Activated CD8-positive, alpha-beta memory T cell treated with anti-CD3 and anti-CD28 coated beads for 1 hour (primary cell): ENCODE measurements at places on chromosomes 16 and 17.

GRCh38 chr16:27346819-27347218 is 33.0 kb downstream of the IL4R start:
- no peak for DNase-seq

GRCh38 chr16:50093607-50094539 is 28.1 kb downstream of the HEATR3 start:
- DNase-seq: no peak

GRCh38 chr17:64978138-64978537 is 58.9 kb upstream of the LRRC37A3 start:
- DNase-seq: no peak

DNA sequence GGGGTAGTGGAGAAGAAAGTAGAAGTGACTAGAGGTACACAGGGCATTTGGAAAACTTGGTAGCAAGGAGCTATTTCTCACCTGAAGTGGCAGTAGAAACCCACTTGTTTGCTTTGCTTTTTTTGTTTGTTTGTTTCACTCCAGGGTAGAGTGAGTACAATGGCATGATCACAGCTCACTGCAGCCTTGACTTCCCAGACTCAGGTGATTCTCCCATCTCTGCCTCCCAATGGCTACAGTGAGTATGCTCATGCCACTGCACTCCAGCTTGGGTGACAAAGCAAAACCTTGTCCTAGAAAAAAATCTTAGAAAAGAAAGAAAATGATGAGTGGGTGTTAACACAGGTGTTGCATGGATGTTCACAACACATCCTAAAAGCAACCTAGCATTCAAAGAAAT is 40.4 kb downstream of the SCNN1G start:
- no peak for DNase-seq

- DNase-seq: no peak
Observed at GRCh38 chr17:70028978-70029767, 45.9 kb upstream of the KCNJ16 start.

DNA sequence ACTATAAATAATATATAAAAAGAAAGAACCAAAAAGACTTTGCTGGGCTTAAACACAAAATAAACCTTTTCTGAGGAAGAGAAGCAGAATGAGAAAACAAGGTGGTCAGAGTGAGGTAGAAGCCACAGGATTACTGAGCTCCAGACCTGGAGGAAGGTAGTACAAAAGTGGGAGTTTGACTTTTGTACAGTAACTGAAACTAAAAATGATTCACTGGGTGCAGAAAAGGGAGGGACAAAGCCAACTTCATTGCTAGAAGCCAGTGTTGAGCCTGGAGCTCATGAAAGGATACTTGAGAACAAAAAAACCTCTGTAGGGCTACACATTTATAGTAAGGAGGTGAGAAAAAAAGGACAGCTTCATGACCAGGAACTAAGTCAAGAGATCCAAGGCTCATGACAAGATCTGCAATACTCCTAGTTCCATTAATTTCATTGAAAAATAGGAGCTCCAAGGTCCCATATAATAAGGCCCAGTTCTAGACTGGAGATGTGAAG is 45.5 kb downstream of the PKD1L3 start:
- DNase-seq: no peak

GRCh38 chr17:17994271-17995069 is 21.8 kb downstream of the DRC3 start:
- DNase-seq: no peak

DNA sequence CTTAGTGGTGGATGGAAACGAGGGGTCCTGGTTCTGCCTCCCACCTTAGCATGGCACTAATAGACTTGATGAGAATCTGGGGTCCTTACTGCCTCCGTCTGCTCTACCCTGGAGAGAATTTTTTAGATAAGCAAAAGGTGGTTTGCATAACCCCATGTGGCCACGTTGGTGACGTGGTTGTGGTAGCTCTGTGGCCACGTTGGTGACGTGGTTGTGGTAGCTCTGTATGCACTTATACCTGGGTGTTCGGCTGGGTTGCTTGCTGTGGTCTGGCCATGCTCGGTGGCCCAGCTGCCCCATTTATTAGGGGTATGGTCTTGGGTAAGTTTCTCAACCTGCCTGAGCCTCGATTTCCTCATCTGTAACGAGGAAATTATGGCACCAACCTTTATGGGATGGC is 13.0 kb downstream of the SPIRE2 start:
- DNase-seq: peak; percentile 42

DNA sequence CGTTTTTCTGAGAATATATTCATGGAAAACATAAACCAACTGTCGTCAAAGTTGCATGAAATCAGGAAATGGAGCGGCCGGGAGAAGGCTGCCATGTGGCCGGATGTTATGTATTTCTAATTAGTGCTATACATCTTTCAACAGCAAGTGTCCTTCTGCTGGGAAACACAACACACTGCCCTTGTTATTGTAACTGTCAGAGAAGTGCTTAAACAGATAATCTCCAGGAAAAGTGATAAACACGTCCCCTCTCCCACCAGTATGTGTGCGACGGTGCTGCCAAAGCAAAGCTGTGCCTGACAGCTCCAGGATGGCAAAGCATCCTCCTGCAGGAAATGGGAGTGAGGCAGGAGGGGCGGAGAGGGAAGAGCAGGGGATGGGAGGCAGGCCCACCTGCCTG is 111.8 kb downstream of the SMG6 start:
- DNase-seq: no peak

- no peak for DNase-seq
Observed at GRCh38 chr16:88569614-88569984, 604 bp upstream of the ZC3H18 start.

DNA sequence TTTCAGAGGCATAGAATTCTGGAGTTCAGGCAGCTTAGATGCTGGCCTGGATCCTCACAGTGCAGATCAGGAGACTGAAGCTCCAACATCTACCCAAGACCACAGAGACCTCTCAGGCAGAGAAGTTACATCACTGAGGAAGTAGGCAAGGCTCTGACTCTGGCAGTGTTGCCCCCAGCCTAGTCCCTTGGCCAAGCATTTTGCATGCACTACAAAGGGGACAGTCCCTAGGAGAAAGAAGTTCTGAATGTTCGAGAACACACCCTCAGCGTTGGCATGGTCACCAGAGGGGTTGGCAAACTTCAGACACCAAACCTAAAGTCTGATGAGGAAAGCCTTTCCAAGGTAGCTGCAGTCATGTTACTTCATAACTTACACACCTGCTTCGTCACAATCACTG is 2.5 kb downstream of the RANBP10 start:
- no peak for DNase-seq

- no peak for DNase-seq
Observed at GRCh38 chr17:78272914-78273258, 41.5 kb downstream of the TMEM235 start.

- no peak for DNase-seq
Observed at GRCh38 chr17:80110927-80111701, 9.7 kb downstream of the GAA start.

DNA sequence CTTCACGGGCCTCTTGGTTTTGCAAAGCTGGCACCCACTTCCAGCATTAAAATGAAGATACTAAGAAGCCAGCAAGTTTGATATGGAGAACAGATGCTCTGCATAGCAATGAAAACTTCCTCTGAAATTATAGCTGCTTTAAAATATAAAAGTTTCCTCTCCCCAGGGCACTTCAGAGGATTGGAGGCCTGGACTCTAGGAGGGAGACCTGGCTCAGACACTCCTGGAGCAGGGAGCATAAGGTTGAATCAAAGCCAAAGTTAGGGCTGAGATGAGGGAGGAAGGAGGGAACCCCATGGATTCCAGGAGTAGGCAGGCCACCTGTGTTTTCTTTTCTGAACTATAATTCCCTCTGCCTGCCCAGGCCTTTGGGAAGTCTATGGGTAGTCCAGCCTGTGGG is 176.0 kb upstream of the RPL38 start:
- no peak for DNase-seq

- DNase-seq: no peak
Observed at GRCh38 chr17:13230350-13231264, 212.8 kb upstream of the ELAC2 start.

DNA sequence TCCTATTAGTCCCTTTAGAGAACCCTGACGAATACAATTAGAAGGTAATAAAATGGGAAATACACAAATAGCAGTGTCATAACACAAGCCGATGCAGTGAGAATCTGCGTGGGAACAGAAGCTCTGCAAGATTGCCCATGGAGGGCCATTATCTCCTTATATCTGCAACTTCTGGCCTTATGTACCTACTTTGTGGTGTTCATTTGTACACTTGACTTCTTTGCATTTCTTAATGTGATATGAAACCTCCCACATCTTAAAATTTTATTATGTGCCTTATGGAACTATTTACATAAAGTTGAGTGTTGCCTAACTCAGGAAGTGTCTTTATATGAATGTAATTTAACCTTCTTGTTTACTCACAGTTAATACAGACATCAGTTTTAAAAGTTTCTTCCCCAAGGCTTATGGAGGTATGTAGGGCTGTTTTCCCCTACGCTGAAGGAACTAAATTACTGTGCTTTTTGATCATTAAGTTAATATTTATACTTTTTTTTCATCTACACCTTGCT is 10.1 kb upstream of the TANC2 start:
- DNase-seq: no peak

DNA sequence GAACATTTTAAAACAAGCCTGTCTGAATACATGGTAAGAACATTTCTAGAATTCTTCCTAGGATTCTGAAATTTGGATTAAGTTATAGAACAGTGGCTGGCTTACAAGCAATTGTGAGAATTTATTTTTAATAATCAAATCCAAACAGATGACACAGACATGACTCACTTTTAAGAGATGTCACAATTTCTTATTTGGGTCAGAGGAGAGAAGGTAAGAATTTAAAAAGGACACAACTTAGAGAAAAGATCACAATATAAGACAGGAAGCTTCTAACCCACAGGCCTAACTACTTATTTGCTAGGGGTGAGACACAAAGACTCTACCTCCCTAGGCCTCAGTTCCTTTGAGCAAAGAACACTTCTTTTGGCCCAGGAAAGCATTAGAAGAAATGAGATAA is 32.7 kb downstream of the ZZEF1 start:
- DNase-seq: no peak

- no peak for DNase-seq
Observed at GRCh38 chr16:67459066-67459860, 21.7 kb downstream of the ATP6V0D1 start.

DNA sequence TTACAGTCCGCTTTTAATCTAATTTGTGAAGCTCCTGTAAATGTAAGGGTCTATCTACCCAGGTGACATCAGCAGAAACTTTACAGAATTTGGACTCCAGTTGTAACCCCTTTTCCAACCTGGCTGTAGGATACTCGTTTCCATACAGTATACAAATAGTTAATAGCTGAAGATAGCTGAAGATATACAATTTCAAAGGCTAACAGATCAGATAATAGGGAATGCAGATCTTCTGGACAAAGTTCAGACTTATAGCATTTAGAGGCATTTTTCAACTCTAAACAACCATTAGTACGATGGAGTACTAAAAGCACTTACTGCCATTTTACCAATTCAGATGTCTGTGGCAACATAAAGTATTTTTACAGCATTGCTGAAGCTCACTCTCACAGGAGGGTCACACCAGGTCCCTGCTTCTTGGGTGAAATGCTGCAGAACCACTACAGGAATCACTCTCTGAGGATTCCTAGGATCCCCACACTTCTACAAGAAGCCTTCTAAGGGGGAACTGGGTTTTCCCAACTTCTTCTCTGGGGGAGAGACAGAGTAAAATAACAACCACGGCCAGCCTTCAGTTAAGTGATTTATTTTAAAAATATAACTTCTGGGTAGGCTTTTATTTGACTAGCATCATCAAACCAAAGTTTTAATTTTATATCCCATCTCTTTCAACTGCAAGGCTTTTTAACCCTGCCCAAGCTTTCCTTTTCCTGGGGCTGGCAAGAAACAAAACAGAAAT is 2.9 kb downstream of the VEZF1 start:
- DNase-seq: no peak

DNA sequence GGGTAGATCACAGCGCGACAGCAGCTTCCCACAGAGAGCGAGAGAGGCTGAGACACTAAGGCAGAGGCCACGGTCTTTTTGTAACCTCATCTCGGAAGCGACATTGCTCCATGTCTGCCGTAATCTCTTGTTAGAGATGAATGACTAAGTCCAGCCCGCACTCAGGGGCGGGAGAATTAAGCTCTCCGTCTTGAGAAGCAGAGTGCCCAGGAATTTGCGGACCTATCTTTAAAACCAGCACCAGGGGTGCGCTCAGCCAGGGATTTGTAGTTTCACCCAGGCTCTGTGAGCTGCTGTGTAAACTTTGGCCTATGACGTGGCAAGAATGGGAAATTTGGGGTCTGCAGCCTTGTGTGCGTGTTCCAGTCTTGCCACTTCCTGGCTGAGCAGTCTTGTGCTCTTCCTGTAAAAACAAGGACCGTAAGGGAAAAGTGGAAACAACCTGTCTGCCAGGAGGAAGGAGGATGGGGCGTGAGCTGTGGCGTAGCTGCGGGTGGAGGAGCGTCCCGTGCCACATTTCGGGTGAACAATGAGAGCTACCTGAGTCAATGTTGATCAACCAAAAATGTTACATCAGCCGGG is 16.0 kb upstream of the JPH3 start:
- no peak for DNase-seq
